ENCODE measurements at places on chromosomes 12 and 14.

DNA sequence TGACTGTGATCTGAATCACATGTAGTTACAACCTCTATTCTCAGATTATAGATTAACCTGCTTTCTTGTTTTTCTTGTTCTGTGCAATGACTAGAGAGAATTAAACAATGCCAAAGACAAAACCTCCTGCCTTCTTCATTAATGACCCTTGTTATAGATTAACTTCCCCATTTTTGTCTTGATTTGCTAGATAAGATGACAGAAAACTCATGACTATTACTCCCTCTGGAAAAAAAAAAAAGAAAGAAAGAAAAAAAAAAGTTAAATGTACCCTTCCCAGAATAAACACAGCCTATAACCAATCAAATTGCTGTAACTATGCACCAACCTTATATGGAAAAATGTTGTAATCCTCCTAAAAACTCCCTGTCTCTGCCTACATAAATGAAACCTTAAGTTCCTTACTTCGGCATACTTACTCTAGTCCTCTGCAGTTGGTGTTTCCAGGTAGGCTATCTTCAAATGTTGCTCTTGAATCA lies 41.1 kb upstream of the PCED1B start:
- DNase-seq = no peak

DNA sequence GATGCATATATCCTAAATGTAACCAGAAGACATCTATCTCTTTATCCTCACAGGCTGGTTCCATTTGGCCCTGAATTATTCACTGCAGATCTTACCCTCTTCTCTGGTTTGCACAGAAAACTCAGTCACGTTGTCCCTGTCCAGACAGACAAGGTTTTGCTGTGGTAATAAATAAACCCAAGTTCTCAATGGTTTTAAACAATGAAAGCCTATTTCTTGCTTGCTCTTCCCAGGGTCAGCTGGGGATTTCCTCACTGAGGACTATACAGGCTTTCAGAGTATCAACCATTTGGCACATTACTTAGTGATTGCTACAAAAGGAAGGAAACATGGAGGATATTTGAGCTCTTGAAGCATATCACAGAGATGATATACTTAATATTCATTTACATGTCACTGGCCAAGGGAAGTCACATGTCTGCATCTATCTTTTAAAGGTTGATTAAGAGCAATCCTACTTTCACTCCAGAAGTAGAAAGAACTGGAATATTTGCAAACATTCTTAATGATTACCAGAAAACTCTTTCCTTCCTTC lies 24.4 kb upstream of the E2F7 start:
- no peak for DNase-seq

GRCh38 chr12:98470469-98471082 lies 44.8 kb upstream of the TMPO start:
- no peak for DNase-seq

- DNase-seq = no peak
Observed at GRCh38 chr12:100234166-100234565, 32.7 kb downstream of the DEPDC4 start.

DNA sequence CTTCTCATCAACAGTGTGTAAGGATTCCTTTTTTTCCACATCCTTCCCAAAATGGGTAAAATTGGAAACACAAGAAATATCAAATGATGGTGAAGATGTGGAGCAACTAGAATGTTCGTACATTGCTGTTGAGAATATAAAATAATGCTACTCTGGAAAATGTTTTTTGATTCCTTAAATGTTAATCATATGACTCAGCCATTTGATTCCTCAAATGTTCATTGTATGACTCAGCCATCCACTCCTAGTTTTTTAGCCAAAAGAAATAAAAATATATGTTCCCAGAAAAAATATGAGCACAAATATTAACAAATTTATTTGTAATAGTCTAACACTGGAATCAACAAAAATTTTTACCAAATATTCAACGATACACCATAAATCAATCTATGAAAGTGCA lies 1108.6 kb downstream of the LRFN5 start:
- DNase-seq = no peak

GRCh38 chr12:107530701-107531100 lies 154.9 kb upstream of the PWP1 start:
- no peak for DNase-seq

GRCh38 chr12:75603475-75603874 lies 92.1 kb upstream of the KRR1 start:
- no peak for DNase-seq
